ENCODE measurements at places on chromosomes 5 and 9. TPM values are rescaled to one million over a fixed set of nuclear protein-coding genes. Genes with fewer than 3 reads are reported as not detected.

DNA sequence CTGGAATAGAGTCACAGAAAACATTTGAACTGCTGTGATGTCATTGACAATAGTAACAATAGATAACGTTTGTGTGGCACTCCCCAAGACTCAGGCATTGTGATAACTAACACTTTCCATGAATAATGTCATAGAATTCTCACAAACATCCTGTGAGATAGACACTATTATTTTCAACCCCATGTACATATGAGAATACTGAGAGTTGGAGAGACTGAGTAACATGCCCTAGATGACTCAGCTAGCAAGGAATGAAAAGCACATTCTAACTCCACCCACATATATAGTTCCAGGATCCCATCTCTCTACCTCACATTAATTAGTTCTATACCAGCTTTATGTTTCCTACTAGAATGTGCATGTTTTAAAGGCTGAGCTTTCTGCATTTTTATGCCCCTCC, 71.4 kb downstream of the ASTN2 start:
- DNase-seq, result no peak

Gene ZNF454
- total RNA-seq, result 0.14 TPM

GRCh38 chr5:124599028-124599973, 147.1 kb downstream of the ZNF608 start:
- no peak for DNase-seq

DNA sequence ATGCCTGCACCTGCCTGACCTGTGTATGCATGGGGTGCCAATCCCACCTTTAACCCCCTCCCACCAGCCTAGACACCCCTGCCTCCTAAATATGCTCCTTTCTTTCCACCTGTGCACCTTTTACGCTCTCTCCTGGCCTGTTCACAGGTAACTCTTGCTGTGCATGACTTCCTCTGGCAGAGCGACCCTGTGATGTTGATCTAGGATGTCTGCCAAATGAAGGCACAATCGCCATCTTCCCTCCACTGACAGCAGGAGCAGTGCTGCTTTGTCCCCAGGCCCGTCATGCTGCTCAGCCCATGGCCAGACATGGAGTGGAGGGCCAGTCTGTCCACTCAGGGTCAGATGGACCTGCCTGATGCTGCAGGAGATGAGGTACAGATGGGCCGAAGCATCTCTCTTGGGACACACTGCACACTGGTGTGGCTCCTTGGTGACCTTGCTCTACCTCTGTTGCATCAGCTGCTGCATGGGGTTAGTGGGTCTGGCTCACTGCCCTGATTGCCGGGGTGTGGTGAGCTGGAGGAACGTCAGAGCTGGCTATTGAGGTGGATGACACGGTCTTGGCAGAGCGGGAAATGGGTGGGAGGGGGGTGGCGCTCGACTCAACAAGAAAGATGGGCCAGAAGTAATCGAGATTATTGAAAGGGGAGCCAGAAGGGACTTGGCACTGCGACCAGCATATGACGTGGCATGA, 101.7 kb upstream of the PITX1 start:
- DNase-seq, result no peak

Gene LRRC19
- not detected for total RNA-seq

Gene SLCO4C1
- 0.30 TPM for total RNA-seq

Gene PIGO
- 23.4 TPM for total RNA-seq

GRCh38 chr5:126920291-126920690, 110.1 kb downstream of the MARCHF3 start:
- DNase-seq, result no peak

DNA sequence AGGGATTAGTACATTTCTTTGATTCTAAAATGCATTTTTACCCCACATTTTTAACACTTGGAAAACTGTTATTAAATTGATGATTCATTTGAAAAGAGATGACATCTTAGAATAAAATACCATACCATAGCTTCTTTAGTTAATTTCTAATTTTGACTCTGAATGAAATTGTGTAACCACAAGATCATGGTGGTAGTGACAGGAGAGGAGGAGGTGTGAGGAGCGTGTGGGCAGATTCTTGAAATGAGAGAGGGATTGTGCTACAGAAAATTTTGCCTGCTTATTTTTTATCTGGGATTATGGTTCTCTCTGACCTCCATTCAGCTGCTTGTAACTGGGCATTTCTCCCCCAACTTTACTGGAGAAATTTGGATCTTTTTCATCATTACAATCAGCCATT, 173.3 kb upstream of the CLINT1 start:
- no peak for DNase-seq

- no peak for DNase-seq
Measured at GRCh38 chr5:112087222-112087621, 330.2 kb upstream of the NREP start.

GRCh38 chr9:84054341-84055010, 73.9 kb downstream of the RMI1 start:
- DNase-seq, result no peak

DNA sequence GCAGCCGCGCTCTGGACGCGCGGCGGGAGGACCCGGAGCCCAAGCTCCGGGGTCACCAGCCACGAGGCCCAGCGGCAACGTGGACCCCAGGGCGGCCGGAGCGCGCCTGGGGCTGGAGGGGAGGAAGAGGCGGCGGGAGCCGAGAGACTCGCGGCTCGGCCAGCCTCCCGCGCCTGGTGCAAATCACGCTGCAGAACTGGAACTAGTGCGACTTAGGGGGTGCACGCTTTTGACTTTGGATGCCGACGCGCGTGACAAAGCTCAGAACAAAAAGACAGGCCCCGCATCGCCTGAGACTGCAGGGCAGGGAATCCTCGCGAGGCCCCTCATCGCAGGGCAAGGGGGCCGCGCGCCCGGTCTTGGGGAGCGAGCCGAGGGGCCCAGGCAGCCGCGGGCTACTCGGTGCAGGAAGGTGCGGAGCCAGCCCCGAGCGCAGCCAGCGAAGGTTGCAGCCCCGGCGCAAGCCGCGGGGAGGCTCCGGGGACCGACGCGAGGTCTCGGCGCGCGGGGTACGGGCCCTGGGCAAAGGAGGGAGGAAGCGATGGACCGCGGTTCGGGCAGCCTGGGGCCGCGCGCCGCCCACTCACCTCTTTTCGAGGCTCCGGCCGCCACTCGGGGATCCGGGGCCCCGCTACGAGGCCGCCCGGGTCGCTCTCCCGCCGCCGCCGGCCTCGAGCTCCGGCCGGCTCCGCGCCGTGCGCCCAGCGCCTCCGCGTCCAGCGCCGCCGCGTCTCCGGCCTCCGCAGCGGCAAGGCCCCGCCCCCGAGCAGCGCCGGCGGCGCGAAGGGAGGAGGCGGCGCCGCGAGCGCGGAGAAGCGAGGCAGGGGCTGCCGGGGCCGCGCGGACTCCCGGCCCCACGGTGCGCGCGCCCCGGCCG, at the start of gene GOLM1:
GOLM1 (minus strand) TSS at position 735 of the 877 bp plus-strand sequence. CDS start 20,238 bp downstream, outside the sequence.
- no peak for DNase-seq

Gene TBC1D13
- total RNA-seq, result 31.4 TPM

Gene NFIL3
- 2.9 TPM for total RNA-seq

Gene DMRTA1
- total RNA-seq, result not detected

Gene ZNF354C
- 11.2 TPM for total RNA-seq

GRCh38 chr5:82360022-82360421, 81.9 kb upstream of the RPS23 start:
- no peak for DNase-seq

Gene ABO
- total RNA-seq, result not detected

Gene EDIL3
- not detected for total RNA-seq

Gene LIX1
- total RNA-seq, result not detected

- no peak for DNase-seq
Measured at GRCh38 chr5:172420235-172420939, 33.9 kb downstream of the SH3PXD2B start.

Gene IGIP
- 14.9 TPM for total RNA-seq

Gene CCNJL
- not detected for total RNA-seq

Gene RAD50
- 35.0 TPM for total RNA-seq

GRCh38 chr5:141636106-141636412, 590 bp downstream of the HDAC3 start:
- DNase-seq, result no peak

Gene SMIM33
- total RNA-seq, result 1.1 TPM

DNA sequence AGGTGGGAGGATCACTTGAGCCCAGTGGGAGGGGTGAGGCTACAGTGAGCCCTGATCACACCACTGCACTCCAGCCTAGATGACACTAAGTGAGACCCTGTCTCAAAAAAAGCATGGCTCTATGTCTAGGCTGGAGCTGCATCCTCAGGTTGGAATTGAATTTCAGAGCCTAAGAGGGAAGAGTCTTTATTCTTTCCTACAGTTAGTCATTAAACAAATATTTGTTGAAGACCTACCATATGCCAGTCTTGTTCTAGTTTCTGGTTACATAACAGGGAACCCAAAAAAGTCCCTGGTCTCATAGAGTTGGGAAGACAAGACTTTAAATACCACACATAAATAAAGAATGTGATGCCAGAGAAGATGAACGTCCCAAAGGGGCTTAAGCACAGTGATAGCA, 6.9 kb upstream of the GRPEL2 start:
- DNase-seq, result no peak

- DNase-seq, result no peak
Measured at GRCh38 chr5:173745123-173745522, 128.7 kb upstream of the BOD1 start.

DNA sequence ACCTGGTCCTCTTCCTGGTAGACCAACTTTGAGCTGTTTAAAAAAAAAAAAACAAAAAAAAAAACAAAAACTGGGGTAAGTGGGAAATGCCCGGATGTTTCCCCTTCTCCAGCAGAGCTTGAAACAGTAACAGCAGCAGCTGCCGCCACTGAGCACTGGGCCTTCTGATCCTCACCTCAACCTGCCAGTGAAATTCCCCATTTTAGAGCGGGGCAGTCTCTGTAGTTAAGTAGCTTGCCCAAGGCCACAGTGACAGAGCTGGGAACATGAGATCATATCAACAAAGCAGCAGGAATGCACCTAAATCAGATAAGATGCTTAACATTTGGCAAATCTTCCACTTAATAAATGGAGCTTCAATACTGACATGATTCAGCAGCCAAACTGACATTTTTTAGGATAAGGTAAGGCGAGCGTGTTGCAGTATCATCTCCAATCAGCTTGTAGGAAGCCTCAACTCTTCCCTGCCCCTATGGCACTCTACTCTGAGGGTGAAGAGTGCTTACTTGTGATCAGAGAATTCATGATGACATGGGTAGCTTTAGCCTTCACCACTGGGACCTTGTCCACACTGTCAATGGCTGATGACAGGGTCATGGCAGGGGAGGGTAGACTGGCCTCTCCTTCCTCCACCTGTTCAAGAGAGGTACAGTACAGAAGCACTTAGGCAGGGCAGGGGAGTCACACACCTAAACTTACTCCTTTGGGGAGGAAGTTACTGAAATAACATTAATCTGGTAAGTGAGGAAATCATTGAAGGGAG, 9.3 kb downstream of the KIAA1191 start:
- no peak for DNase-seq

Gene PCDHGA10
- 0.35 TPM for total RNA-seq

Gene ADRA1B
- not detected for total RNA-seq

Gene RABEPK
- 12.2 TPM for total RNA-seq

Gene CACNA1B
- not detected for total RNA-seq

DNA sequence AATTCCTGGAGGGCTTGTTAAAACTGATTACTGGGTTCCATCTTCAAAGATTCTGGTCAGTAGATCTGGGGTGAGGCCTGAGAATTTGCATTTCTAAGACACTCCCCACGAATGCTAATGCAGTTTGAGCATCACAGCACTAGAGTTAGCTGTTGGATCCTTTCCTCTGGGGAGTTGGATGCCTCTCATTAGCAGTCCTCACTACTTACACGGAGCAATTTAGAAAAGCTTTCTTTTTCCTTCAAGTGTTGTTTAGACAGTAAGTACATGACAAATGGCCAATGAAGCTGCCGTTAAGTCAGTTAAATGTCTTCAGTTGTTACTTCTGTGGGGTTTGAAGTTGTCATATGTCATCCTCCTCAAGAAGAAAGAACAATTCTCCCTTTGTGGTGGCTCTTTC, 74.9 kb upstream of the HMHB1 start:
- no peak for DNase-seq

DNA sequence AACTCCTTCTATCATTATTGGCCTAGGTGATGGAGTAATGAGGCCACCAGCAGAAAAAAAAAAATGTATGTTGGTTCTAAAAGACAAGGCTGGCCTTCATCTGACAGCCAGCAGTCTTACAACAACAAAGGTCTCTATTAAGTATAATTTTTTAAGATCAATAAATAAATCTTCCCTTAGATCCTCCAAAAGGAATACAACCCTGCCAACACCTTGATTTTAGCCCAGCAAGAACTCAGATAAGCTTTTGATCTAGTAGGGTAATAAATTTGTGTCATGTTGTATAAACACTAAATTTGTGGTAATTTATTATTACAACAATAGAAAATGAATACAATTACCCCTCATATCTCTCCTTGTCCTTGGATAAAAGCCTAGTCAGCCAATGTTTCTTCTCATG, 633.2 kb upstream of the FAM174A start:
- no peak for DNase-seq

- no peak for DNase-seq
Measured at GRCh38 chr9:134225186-134225585, 60.8 kb upstream of the RNU6ATAC start.

Gene PCDHGB6
- 0.26 TPM for total RNA-seq

DNA sequence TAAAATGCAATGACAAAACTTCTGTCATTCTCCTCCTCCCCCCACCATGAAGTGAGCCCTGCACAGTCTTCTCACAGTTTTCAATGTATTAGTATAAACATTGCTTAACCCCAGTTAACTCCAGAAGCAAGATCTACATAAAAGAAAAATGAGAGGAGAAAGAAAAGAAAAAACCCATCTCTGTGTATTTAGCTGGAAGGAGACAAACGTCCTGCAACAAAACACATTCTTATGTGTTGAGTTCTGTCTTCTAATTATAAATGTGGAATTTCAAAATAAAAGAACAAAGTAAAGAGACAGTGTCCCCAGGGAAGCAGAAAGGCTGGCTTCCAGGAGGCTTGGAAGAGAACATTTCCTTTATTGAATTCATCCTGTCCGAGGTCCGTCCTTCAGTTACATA, 491.9 kb upstream of the TUSC1 start:
- no peak for DNase-seq

DNA sequence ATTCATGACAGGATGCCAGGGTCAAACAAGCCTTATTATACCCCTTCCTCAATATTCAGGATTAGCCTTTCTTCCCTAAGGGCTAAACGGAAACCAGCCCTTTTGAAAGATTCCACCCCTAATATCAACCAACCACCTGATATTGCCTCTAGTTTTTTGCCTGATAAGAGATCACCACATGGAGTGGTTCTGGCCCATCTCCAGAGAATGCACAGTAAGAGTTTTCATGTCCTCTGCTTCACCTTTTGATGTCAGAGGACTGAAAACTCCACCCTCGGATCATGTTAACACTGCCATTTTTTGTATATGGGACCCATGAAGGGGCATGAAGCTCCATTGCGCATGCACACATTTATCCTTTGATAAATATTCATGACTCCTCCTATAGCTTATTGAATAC, 5.8 kb upstream of the LNPEP start:
- no peak for DNase-seq

DNA sequence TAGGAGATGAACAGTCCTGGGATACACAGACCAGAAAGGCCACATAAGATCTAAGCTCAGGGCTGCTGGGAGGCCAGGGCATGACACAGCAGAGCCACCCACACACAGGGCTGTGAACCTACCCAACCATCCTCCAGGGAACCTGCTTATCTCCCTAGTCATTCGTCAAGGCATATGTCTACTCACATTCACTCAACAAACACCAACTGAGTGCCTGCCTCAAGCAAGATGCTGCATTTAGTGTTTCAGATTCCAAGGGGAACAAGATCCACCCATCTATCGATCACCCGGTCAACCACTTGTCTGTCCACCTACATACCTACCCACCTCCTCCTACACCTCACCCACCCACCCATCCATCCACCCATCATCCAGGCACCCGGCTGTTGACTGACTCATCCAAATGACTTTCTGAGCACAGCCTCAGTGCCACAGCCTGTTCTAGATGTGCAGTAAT, 1.9 kb downstream of the DPM2 start:
- no peak for DNase-seq

Data from CD4-positive, alpha-beta memory T cell (primary cell).